Hippocampal formation (tissue), 2 donors: ENCODE measurements at places on chromosomes 3 and 15.

DNA sequence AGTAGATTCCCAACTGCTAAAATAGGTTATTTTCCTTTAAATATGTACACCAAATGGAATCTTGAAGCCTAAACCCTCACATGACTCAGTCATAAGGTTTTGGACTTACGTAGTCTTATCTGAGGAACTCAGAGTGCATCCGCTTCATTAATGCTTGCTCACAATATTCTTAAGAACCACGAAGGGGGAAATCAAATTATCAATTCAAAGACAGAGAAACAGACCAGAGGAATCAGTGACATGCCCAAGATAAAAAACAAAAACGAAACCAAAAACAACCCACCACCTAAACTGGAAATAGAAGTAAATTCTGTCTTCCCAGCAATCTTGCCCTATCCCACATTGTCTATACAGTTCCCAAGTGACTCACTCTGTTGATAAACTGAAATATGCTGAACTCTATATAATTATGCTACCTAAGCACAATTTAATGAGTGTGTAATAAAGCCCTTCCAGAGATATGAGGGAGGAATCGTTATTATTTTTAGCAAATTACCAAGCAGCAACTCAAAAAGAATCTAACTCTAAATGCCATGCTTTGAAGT, 135.4 kb upstream of the CBLB start:
- no peak for DNase-seq

- DNase-seq: no peak
Observed at GRCh38 chr3:8128686-8129085, 372.9 kb upstream of the LMCD1 start.

GRCh38 chr3:23071296-23071695, 131.8 kb upstream of the UBE2E2 start:
- no peak for DNase-seq

DNA sequence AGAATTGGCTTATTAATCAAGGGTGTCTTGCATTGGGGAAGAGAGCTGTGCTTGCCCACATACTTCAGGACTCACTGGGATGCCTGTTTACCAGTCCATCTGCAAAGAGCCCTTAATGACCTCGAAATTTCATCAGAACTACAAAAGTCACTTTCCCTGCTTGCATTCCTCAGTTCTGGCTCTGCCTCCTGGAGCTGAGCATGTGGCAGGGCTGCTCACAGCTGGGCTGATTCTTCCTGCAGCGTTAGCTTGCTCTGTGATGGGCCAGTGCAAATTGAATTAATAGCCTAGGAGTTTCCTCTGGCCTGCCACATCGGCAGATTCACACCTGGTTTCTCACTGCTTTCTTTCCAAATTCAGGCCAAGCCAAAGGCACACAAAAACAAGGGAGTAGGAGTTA, 108.9 kb downstream of the DUT start:
- no peak for DNase-seq

DNA sequence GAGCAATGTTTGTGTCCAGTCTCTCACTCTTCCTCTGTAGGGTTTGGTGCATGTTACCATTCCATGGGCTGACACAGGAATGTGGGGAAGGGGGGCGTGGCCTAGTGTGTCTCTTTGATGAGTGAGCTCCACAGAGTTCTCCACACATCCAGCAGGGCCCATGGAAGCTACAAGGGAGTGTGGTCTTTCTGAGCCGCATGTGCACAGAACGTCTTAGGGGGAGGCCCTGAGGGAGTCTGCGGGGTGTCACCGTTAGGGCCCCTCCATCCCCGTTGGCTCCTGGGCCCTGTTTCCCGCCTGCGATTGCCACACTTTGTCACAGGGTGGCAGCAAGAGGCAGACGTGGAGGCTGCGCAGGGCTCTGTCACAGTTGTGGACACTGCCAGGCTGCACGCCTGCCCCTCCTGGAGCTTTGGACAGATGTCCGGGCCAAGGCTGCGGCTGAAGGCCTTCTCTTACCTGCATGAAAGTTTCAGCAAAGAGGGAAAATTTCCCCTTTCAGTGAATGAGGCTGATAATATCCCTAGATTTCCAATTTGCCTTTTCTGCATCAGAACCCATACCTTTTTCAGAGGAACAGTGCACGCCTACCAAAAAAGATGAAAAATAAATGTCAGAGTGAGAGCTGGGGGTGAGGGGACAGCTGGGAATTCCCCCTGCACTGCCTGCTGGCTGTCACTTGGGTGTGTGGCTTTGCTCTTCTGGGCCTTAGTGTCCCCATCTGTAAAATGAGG, 24.3 kb downstream of the CACNA2D3 start:
- DNase-seq: peak; percentile 21

DNA sequence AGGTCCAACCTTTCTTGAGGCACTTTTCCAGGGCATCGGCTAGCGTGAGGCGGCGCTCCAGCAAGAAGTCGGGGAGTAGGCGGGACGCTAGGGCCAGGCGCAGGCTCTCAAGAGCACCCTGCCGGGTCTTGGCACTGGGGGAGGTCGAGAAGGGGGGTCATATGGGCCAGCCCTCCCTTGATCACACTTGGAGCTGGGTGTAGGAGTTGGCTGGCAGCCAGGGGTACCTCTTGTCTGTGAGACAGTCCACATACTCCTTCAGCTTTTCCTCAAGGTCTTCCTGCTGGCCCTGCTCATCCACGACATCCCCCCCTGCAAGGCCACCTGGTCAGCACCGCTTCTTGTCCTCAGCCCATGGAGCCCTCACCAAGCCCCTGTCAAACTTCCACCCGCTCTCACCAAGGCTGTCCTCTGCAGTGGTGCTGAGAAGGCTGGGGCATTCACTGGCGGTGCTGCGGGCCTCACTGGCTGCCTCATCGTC, 2.0 kb downstream of the IFRD2 start:
- DNase-seq: no peak

GRCh38 chr3:64576211-64576775, 111.5 kb downstream of the ADAMTS9 start:
- DNase-seq: no peak

- no peak for DNase-seq
Observed at GRCh38 chr3:197297002-197297401, 1.4 kb downstream of the DLG1 start.

- no peak for DNase-seq
Observed at GRCh38 chr3:178823591-178824246, 247.9 kb downstream of the ZMAT3 start.

- no peak for DNase-seq
Observed at GRCh38 chr15:88066636-88067330, 189.8 kb downstream of the NTRK3 start.

DNA sequence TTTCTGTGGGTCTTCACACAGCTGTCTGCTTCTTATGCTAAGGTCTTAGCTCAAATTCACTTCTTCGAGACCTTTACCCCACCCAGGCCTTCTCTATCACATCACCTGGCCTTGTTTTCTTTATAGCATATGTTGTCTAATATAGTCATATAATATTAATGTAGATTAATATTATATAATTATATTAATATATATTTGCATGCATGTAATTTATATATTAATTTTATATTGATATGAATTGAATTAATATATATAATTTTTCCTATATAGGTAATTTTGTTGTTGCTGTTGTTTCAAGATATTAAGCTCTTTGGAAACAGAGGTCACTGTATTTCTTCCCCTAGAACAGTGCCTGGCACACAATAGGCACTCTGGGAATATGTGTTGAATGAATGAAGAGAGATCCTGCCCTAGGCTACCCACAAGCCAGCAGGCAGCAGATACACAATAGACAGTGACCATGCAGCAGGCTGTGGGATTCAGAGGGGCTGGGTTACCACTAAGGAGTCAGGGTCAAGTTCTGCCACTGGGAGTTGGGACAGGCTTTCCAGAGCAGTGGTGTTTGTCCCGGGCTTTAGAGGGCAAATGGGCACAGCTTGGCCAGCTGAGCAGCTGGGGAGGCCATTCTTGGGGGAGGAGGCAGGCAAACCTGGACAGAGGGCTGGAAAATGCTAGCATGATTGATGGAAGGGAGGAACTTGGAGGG, 126.3 kb downstream of the DNAJB8 start:
- DNase-seq: no peak

DNA sequence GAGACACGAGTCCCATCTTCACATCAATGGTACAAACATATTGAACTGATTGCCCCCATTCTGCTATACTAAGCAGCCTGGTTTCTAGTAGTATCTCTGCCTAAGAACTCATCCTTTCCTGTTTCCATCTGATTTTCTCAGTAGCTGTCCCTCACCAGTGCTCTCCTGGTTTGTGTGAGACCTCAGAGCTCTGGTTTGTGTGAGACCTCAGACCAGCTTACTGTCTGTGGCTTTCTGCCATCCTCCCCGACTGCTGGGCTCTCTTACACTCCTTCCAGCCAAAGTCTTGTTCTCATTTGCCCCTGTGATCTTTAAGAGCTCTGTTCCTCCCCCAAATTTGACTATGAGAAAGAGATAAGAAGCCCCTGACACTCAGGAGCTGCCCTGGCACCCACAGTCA, 41.1 kb upstream of the NEDD4 start:
- no peak for DNase-seq

GRCh38 chr15:90294601-90295269, 29.3 kb downstream of the NGRN start:
- no peak for DNase-seq

- DNase-seq: no peak
Observed at GRCh38 chr3:23493889-23494288, 290.8 kb downstream of the UBE2E2 start.

- DNase-seq: no peak
Observed at GRCh38 chr15:41574158-41574557, 15.1 kb downstream of the TYRO3 start.

DNA sequence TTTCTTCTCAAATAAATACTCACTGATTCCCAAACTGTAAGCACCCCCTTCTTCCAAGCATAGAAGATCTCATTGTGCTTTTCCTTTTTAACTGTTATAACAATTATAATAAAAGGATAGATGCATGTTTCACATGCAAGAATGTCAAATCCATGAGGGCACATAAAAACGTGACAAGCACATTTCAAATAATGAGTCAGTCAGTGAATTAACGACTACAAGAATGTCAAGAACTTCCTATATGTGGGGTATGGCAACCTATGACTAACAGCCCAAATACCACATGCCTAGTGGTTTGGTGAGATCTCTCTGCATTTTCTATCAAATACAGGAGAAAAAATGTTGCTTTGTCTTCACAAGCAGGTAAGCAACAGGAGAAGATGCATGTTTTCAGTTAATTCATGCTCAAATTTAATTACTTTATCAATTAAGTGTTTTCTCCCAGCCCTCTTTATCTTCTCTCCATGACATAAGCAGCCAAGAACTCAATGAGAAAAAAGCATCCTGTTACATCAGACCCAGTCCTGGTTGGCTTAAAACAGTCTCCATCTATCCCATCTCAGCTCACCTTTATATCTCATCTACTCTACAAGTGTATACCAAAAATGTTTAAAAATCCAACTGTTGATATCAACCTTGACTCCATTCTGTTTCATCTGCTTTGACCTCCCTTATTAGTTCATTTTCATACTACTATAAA, 181.5 kb upstream of the LMCD1 start:
- DNase-seq: no peak

DNA sequence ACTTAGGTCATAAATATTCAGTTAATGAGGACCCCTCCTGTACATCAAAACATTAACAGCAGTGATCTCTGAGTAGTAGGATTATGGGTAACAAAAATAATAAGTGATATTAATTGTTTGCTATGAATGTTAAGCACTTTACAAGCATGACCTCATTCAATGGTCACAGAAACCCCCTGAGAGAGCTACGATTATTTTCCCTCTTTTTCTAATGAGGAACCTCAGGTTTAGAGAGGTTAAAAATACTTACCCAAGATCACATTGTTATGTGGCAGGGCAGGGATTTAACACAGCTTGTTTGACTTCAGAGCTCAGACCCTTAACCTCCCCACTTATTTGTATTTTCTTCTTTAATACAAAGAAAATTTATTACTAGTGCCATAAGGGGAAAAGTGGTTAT, 228.2 kb downstream of the TBL1XR1 start:
- DNase-seq: no peak

- peak; percentile 45 for DNase-seq
Observed at GRCh38 chr15:75347222-75348033, 589 bp downstream of the NEIL1 start.

GRCh38 chr15:67195305-67195704, 59.2 kb downstream of the AAGAB start:
- no peak for DNase-seq

DNA sequence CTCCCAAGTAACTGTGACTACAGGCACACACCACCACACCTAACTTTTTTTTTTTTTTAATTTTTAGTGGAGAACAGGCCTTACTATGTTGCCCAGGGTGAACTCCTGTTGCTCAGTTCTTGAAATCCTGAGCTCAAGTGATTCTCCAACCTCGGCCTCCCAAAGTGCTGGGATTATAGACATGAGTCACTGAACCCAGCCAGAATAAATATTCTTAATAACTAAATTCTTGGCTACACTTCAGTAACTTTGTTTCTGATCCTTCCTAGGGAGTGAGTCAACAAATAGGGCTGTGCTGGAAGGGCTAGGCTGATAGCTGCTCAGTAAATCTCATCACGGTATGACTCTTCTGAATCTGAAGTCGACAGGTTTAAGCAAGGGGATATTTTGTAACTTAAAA, 56.6 kb downstream of the P3H2 start:
- no peak for DNase-seq

- no peak for DNase-seq
Observed at GRCh38 chr3:31053299-31053698, 158.8 kb upstream of the GADL1 start.

DNA sequence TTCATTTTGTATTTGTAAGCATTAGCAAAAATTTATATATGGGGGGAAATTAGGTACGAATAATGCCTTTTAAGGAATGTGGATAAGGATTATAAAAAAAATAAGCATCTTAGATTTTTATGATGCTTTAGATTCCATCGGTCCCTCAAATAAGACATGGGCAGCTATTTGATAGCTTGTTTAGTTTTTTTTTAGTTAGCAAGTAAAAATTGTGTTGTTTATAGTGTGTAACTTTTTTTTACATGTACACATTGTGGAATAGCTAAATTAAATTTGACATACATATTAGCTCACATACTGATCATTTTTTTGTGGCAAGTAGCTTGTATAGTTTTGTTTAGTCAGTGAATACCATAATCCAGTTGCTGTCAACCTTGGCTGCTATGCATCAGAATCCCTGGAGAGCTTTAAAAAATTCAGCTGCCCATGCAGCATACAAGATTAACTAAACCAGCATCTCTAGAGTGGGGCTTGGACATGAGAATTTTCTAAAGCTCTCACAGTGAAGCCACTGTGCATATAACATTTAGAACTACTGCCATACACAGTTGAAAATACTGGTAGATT, 53.9 kb downstream of the TMOD3 start:
- no peak for DNase-seq

DNA sequence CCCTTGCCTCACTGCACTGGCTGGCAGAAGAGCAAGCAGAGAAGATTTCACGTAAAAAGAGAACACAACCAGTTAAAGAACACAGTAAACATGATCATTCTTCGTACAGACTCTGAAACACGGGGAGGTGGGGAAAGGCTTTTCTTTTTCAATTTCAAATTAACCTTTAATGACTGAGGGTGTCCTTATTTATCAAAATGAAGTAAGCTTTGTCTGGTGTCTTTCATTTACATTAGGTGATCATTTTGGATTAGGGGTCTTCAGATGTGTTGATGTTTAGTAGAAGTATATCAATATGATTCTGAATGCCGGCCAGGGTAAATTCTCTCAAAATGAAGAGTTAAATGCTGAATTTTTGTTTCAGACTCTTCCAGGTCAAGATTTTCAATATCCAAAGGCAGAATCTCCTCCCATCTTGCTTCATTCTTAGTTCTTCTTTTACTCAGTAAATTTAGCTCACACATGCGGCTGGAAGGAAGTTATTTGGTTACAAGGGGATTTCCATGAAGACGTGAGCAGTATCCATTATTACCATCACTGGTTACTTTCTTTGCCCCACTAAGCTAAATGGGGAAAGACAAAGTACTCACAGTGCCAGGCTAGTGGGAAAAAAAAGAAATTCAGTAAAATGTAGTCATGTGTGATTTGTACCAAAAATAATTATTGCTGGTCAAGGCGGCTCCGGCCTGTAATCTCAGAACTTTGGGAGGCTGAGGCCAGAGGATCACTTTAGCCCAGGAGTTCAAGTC, 272.2 kb upstream of the NR2F2 start:
- no peak for DNase-seq
